M059J (cell line): ENCODE measurements at places on chromosomes 16 and 17.
A peak's percentile ranks its signal among the peaks of the same experiment; 100 is the strongest.

- DNase-seq, result no peak
These were observed 9.2 kb downstream of the NXN start for GRCh38 chr17:970364-970763.

DNA sequence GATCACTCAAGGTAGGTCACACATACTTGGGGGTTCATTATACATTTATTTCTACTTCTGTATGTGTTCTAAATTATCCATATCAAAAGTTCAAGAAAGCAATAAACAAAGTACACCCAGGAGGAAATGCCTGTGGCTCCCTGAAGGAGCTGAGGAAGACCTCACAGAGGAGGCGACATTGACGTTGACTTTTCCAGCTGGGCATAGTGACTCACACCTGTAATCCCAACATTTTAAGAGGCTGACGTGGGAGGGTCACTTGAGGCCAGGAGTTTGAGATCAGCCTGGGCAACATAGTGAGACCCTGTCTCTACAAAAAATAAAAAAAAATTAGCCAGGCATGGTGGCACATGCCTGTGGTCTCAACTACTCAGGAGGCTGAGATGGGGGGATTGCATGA is 16.3 kb downstream of the ITGAD start:
- peak; percentile 96 for DNase-seq

DNA sequence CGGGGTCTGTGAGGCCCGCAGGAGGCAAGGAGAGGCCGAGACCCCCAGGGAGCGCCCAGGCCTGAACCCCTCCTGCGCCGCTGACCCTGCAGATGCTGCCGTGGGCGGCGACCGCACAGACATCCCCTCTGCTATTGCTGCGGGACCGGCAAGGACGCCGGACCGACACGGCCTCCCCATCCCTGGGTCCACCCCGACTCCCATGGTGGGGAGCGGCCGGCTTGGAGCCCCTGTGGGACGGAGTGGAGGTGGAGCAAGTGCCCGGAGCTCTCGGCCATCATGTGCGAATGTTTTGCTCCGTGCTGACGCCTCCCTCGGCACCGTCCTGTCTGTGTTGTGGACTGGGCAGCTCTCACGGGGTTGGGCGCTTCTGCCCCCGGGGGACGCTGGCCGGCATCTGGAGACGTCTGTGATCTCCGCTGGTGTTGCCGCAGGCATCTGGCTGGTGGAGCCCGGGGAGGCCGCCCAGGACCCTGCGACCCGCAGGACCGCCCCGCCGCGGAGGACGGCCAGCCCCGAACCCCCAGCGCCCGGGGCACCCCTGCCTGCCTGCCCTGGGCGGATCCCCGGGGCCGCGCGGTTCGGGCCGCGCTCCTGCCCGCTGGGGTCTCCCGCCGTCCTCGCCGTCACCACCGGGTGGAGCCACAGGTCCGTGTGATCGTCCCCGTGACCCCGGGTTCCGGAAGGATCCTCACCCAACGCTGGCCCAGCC is 12.8 kb upstream of the GNG13 start:
- no peak for DNase-seq

GRCh38 chr17:45384047-45384788 is 48.5 kb downstream of the ARHGAP27 start:
- peak; percentile 73 for DNase-seq

DNA sequence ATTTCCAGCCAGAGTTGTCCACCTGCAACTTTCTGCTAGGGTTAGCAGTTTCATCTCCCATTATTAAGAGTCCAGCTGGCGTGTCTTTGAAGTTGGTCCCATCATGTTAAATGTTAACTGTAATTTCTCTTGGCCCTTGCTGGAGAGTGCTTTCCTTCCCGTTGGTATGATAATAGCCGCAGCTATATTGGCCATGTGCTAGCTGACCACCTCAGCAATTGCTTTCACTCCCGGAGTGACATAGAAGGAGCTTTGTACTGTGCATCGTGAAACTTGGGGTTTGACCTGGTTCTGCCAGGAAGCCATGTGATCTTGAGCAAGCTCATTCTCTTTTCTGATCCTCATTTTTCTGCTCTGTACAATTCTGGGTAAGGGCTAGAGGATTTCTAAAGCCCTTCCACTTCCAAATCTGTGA is 81.0 kb upstream of the TBX2 start:
- DNase-seq, result no peak

- DNase-seq, result peak; percentile 49
These were observed 46.3 kb downstream of the KCNJ2 start for GRCh38 chr17:70215656-70216055.

DNA sequence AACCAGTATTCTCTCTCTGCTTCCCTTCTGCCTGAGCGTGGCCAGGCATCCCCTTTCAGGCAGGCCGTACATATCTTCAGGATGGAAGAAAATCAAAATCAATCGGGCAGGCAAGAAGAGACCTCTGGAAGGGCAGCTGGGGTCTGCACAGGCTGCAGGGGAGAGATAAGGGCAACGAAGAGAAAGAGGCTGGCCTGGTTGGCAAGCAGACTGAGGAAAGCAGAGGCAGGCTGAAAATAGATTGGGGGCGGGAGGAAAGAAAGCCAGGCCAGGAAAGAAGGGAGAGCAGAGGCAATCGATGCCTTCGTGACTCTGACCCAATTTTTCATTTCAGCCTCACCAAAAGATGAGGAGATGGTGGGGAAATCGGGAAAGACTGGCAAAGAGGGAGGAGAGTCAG is 18.1 kb downstream of the PIPOX start:
- DNase-seq, result no peak

GRCh38 chr16:68627951-68628425 is 17.1 kb upstream of the CDH3 start:
- peak; percentile 64 for DNase-seq

DNA sequence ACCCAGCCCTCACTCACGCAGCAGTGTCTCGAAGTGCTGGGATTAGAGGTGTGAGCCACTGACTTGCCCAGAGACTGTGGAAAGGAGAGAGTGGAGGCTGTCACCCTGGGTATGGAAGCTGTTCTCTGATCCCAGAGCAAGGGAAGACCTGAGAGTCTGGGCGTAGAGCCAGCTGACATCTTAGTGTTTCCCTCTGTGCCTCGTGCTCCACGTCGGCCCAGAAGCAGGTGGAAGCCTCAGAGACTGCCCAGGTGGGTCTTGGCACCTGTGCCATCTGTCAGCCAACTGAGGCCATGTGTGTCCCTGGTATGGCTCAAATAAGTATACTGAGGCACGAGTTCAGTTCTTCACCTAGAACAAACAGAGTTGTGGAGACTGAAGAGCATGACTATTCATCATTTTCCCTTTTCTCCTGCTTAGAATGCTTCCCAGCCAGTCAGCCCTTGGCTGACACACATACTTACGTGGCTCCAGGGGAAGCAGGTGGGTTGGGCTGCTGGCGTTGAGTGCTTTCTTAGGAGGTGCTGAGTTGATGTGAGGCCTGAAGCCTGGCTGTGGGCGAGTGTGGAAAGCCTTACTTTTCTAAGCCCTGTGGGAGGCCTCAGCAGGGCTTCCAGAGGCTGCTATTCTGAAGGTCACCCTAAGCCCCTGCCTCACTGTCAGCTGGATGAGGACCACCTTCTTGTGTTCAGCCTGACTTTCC is 8.1 kb downstream of the CTRL start:
- DNase-seq, result no peak

DNA sequence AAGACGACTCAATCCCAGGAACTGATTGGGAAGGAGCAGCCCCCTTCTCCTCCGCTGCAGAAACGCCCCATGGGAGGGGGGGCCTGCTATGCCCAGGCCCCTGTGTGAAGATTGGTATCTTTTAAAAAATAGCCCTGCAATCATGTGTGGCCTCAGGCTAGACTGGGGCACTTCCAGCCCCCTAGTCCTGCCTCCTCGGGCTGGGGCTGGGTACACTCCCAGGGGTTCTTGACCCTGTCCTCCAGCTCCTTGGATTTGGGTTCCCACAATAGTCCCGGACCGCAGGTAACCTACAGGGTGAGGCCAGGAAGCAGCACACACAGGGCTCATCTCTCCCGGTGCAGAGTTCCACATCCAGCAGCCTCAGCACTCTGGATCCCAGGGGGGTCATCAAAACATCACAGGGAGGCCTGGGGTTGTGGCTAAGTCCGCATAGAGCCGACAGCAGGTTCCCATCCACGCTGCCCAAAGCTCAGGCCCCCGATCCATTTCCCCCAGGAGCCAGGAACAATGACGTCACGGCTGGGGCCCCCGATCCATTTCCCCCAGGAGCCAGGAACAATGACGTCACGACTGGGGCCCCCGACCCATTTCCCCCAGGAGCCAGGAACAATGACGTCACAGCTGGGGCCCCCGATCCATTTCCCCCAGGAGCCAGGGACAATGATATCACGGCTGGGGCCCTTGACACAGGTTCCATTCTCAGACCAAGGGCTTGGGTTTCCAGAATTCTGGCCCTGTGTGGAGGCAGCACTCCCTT is 202.4 kb downstream of the IRF8 start:
- DNase-seq, result no peak

- DNase-seq, result no peak
These were observed 69.5 kb upstream of the CIBAR2 start for GRCh38 chr16:85181739-85182129.

DNA sequence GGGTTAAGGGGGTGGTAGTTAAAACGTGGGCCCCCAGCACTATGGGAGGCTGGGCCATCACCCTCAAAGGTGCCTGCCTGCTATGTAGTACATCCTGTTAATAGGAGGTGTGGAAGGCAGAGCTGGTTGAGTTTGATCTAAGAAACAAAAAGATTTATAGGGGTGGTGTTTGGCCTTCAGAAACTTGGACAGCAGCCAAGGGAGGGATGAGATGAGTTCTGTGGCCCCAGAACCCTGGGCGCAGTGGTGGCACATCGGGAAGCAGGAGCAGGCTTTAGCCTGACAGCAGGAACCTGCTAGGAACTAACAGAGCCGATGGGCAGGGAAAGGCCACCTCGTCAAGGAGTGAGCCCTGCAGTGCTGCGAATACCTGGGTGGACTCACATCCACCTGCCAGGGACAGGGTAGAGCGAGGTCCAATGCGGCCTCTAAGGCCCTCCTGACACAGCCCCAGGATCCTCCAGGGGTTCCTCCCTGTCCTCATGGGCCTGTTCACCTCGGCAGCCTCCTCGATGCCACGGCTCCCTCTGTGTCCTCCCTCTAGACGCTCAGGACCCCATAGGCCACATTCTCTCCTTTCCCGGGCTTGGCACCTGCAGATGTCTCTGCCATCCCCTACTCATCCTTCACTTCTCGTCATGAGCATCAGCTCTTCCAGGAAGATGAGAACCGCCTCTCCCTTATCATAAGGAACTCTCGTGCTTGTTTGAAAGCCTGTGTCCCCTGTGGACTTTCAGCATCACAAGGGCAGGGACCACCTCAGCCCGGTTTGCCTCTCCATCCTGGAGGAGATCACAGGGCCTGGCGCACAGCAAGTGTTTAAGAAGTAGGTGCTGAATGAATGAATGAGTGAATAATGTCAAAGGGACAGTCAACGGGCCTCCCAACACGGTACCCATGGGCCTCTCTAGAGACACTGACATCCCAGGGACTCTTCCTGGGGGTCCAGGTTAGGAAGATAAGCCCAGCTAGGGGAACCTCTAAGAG is 103.5 kb upstream of the TNRC6C start:
- no peak for DNase-seq

DNA sequence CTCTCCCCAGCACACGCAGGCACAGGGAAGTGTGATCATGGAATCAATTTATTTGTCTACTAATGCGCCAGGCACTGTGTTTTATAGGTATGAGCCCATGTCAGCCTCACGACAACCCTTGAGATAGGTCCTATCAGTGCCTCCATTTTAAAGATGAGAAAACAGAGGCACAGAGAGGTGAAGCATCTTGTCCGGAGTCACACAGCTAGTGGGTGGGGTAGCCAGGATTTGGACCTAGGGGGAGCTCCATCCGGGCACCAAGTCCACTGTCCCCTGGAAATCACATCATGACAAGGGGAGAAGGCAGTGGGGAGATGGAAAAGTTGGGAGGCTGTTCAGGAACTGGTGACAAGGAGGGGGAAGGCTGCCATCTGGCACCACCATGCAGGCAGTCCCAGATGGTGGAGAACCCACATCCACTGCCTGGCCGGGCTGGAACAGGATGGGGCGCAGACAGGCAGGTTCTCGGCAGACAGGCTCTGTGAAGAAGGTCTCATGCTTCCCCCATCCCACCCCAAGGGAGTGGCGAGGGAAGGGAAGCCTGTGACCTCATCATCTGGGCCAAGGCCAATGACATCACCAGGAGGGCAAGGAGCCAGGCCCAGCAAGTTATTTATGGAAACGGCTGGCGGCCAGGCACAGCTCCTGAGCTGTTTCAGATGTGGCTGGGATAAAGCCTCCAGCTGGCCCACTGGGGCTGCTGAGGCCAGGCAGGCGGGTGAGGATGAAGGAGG is 126.0 kb upstream of the SDK2 start:
- DNase-seq, result peak; percentile 61

GRCh38 chr17:45792995-45793755 is 9.1 kb downstream of the CRHR1 start:
- no peak for DNase-seq

DNA sequence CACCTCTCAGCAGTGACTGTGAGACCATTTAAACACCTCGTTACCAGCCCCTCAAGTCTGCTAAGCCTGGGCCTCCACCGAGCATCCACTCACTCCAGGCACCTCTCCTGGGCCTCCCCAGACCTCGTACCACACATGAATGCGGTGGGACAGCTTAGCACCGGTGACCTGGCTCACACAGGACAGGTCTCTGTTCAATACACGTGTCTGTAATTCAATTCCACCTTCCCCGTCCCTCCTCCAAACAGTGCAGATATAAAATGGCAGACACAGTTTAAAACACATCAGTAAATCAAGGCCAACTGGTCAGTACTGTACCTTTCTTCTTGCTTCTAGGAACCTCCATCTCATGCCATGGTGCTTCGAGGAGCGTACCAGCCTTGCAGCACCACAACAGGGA is 73.9 kb downstream of the ZNF778 start:
- no peak for DNase-seq

DNA sequence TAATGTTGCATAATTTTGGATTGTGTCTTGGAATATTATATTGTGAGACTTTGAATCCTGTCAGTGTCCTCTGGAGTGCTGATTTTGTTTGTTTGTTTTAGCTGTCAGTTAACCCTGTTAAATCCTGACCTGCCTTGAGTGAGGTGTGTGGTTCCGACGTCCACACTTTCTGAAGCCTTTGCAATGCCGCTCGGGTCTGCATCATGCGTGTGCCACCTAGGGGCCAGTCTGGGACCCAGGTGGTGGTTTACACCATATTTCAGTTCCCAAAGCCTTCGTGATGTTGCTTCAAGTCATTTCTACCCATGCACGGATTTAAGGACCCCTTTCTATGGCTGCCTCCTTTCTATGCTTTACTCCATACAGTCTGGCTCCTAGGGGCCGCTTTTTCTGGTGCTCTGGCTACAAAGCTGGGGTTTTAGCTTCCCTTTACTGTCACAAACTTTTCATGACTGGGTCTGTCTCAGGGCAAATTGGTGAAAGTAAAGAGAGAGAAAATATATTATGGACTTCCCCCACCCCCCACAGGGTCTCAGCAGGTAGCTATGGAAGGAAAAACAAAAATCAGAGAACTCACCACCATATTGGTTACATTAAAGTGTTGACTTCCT is 11.4 kb upstream of the OR4D1 start:
- DNase-seq, result peak; percentile 6

GRCh38 chr16:2160915-2161551 is 5.5 kb downstream of the TRAF7 start:
- no peak for DNase-seq

- peak; percentile 54 for DNase-seq
These were observed at the start of gene VMO1 for GRCh38 chr17:4786106-4786511. VMO1 (minus strand) TSS chr17:4786364; CDS start chr17:4786352, 12 bp downstream.

- DNase-seq, result no peak
These were observed 65.9 kb downstream of the CCT6B start for GRCh38 chr17:34895383-34895782.
